Right ventricle myocardium inferior (tissue), 1 donor: ENCODE measurements at places on chromosomes 5 and 9.

GRCh38 chr5:57386958-57387357 lies 95.7 kb downstream of the ACTBL2 start:
- DNase-seq, result no peak

GRCh38 chr9:20616808-20617207 lies 5.5 kb downstream of the MLLT3 start:
- DNase-seq, result no peak

DNA sequence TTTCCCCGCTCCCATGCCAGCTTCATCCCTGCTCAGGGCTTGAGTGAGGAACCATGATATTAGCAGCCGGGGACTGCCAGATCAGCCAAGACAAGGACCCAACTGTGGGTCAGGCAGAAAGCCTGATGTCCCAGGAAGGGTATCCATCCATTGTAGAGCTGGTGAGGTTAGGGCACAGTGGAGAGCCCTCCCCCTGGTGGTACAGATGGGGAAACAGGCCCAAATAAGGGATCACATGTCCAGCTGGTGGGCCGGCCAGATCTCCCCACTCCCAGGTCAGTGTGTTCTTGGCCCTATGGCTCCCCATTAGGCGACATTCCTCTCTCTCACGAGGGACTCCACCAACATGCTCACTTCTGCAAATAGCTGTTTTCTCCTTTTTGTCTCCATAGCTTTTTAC lies 9.0 kb downstream of the CDX1 start:
- DNase-seq, result no peak

GRCh38 chr5:34657274-34657921 lies 1.3 kb downstream of the RAI14 start:
- no peak for DNase-seq

DNA sequence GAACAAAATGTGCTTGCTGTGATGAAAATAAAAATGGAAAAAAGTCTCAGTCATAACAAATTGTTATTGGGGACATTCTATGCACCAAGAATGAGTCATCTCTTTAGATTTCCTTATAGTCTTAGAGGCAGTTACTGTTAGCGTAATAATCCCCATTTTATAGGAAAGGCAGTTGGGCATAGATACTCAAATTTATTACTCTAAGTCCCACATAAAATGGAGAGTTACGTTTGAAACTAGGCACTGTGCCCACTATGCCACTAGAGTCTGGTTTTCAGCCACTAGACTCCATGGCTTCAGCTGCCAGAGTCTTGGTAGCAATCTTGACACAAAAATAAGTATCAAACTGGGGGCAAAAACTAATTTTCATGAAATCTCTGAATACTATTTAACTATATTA lies 317.9 kb upstream of the MEF2C start:
- DNase-seq, result no peak

DNA sequence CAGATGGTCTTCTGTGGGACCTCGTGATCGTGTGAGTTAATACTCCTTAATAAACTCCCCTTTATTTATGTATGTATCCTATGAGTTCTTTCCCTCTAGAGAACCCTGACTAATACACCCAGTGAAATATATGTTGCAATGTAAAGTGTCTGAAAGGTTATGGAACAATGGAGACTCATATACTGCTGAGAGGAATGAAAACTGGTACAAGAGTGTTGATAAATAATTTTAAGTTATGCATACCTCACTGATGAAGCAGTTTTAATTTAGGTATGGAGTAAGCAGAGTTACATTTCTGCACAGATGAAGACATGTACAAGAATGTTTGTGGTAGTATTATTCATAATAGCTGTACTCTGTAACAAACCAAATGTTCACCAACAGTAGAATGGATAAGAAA lies 438.3 kb downstream of the TAF11L14 start:
- DNase-seq, result no peak

GRCh38 chr9:129725795-129726251 lies 27.0 kb downstream of the PTGES start:
- no peak for DNase-seq

DNA sequence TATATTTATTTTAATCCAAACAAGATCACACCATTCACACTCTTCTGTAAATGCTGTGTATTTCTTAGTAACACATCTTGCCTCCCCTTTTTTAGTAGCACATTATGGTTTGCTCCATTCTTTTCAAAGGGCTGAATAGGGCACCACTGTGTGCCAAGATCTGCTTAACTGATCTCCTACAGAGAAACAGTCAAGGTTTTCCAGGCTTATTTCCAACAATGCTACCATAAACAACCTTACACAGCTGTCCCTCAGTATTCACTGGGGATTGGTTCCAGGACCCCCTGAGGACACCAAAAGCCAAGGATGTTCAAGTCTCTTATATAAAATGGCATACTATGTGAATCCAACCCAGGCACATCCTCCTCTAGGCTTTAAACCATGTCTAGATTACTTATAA lies 16.5 kb downstream of the GOLM1 start:
- no peak for DNase-seq
